ENCODE measurements at places on chromosomes 11 and 22. TPM values are rescaled to one million over a fixed set of nuclear protein-coding genes. Genes with fewer than 3 reads are reported as not detected.

GRCh38 chr22:37098976-37099591, 10.4 kb downstream of the TMPRSS6 start:
- peak; percentile 22 for DNase-seq

The PAMR1 gene
- total RNA-seq, result not detected

The TRIM44 gene
- total RNA-seq, result 27.3 TPM

The CBX7 gene
- total RNA-seq, result 35.7 TPM

The OSBP gene
- 37.2 TPM for total RNA-seq

The C11orf52 gene
- not detected for total RNA-seq

DNA sequence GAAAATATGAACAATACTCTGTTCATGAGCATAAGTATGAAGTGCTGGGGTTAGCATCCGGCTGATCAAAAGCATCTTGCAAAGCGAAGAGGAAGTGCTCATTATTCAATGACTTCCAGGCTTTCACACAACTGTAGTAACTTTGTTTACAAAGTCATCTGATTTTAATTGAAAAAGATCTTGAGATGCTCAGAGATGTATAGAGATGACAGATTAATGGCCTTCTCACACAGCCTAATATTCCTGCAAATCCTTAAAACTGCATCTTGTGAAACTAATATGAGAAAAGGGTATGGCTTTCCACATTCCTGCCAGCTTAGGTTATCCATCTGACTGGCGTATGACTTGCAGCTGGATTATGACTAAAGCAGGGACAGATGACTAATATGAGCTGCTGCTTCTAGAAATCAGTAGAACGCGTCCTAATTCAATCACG, 125.4 kb downstream of the CASP12 start:
- DNase-seq, result no peak

DNA sequence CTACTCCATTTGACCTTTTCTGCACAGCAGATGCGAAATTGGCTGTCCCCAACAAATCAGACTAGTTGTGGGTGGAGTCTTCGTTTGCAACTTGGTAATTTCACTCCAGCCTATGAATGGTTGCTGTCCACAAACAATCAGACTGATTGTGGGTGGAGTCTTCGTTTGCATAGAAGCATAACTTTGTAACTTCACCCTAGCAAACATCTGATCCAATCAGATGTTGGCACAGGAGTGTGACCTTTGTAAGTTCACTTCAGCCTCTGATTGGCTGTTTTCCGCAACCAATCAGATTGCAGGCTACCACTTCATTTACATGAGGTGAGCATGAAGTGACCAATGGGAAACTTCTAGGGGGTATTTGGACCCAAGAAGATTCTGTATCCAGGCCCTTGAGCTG, 16.3 kb upstream of the CABP2 start:
- no peak for DNase-seq

DNA sequence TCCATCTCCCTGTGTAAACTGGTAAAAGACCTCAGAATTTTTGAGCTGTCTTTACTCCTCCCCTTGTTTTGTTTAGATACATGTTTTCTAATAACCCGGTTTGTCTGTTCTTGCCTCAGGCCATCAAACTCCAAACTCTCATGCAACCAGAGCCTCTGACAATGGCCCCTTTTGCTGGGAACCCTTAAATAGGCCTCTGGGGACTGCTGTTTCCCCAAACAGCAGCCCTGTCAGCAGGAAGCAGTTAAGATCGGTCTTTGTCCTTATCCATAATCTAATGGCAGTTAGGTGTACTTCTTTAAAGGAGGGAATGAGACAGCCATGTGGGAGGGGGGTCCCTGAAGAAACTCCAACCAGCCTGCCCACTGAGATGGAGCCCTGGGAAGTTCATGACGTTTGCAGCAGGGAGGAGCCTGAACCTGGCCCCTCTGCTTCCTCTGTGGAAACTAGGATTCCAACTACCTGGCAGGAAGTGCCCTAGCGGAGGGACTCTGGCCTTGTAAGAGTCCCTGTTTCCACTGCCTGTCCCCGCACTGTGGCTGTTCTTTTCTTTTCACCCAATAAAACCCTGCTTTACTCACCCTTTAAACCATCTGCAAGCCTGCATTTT, 1354.4 kb downstream of the LRRC4C start:
- DNase-seq, result no peak

DNA sequence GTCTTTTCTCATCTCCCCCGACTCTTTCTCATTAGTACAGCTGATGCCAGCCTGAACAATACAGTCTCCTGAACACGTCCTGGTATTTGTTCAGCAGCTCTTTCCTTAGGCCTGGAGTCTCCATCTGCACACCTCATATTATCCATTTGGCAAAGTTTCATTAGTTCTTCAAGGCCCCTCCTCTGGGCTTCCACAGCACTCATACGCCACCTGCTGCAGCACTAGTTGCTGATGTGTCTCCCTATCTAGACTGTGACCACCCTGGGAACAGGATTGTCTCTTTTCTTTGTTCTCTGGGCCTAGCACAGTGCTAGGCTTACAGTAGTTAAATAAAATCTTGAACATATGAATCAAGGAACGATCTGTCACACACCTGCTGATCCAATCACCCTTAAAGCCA, 17.2 kb downstream of the DCHS1 start:
- no peak for DNase-seq

The PLA2G3 gene
- total RNA-seq, result not detected

DNA sequence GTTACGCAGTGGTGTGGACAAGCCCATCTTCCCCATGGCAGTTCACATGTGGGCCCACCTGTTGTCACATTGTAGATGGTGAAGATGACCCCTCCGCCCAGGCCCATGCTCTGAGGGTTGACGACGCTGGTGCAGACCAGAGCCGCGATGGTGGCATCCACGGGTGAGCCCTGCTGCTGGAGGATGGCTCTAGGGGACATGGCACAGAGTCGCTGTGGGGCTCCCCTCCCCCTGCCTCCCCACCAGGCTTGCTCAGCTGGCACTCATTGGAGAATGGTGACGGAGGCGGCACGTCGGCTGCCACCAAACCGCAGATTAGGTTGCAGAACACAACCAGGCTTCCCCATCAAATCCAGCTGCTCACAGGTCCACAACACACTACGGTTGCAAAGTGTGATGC, 11.1 kb downstream of the GGT5 start:
- no peak for DNase-seq

DNA sequence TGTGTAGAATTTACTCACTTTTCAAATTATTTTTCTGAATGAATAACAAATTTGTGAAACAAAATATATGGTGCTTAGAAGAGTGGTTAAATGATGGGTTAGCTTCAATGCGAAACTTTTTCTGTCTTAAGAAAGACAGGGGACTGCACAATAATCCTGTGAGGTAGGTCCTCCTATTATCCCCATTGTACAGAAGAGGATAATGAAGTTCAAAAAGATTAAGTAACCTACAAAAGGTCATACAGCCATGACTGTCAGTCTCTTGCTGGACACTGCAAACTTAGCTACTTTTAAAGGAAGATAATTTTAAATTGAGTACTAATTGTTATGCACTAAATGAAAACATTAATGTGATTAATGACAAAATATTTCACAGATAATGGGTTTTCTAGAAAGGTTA, 5.0 kb downstream of the OOSP3 start:
- DNase-seq, result no peak

The MS4A6A gene
- total RNA-seq, result not detected

The CASP5 gene
- total RNA-seq, result not detected

- DNase-seq, result peak; percentile 15
Observed at GRCh38 chr11:62033191-62034035, 66.0 kb upstream of the FTH1 start.

The POU2AF2 gene
- not detected for total RNA-seq

The ART5 gene
- not detected for total RNA-seq

The SPTY2D1 gene
- total RNA-seq, result 18.7 TPM

GRCh38 chr22:30038219-30038618, 42.0 kb upstream of the HORMAD2 start:
- no peak for DNase-seq

The BATF2 gene
- total RNA-seq, result 0.22 TPM

DNA sequence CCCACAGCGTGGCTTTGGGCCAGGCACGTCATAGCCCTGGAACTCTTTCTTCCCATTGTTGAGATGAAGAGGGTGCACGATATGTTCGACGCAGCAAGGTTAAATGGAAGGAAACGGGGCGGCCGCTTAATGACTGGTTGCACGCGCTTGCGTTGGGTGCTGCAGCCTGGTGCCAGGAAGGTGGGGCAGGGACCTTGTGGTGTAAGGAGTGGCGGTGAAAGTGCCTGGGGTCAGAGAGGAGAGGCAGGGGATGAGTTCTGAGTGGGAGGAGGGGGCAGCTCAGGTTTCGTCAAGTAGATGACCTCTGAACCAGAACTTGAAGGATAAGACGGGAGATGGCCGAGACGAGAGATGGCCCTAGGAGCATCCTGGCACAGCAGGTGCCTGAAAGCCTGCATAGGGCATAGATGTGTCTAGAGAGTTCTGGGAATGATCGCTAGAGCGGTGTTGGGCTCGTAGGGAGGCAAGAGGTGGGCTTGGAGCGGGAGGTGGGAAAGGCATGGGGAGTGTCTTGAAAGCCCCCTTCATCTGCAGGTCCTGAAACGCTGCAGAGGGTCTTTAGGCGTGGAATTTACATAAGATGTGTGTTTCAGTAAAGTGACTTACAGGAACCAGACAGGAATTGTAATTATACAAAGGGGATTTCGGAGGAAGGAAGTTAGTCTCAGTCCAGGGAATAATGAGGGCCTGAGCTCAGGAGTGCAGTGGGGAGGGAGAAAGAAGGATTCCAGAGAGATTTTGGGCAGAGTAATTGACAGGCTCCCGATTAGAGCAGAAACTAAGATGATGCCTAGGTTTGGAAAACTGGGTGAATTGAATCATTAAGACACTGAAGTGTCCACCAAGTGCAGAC, 43.2 kb upstream of the CLDN5 start:
- no peak for DNase-seq

- no peak for DNase-seq
Observed at GRCh38 chr22:39430576-39431150, 26.1 kb upstream of the MGAT3 start.

DNA sequence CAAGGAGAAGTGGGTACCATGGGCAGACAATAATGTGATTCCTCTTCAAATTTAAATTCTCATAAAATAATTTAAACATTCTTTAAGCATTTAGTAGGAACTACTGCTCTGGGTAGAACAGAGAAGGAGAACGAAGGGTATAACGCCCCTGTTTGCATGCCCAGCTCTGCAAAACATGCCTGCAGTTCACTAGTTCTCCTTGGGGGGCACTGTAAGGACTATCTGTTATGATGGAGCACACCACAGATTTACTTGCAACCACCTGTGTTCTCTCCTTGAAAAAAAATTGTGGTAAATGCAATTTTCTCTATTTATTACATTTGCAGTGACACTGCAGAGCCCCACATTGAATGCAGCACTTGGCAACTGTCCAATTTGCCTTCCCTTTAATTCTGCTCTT, 100.3 kb downstream of the GUCY1A2 start:
- DNase-seq, result no peak

DNA sequence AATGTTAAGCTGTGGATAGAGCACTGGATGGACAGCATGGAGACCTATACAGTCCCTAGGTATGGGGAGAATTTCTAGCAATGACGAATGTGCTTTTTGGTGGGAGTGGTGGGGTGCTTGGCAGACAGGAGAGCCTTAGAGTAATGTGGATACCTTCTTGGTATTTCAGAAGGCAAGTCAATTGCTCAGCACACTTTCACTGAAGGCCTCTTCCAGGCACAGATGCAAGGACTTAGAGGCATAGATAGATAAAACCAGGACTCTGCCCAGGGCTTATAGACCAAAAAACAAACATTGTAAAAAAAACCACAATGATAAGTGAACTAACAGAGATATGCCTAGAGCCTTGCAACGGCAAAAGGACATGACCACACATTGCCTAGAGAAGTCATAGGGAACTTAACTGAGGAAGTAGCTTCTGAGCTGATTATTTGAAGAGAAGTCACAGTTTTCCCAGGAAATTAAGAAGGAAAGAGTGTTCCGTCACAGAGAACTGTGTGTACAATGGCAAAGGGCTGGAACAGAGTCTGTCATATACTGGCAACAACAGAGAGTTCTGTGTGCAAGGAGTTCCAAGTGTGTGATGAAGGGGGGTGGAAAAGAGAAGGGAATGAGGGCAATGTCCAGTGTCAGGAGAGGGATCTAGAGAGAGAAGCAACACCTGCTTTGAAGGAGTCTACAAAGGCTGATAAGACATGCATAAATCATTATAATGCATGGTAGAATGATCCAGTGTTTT, 65.9 kb upstream of the PICALM start:
- DNase-seq, result no peak

DNA sequence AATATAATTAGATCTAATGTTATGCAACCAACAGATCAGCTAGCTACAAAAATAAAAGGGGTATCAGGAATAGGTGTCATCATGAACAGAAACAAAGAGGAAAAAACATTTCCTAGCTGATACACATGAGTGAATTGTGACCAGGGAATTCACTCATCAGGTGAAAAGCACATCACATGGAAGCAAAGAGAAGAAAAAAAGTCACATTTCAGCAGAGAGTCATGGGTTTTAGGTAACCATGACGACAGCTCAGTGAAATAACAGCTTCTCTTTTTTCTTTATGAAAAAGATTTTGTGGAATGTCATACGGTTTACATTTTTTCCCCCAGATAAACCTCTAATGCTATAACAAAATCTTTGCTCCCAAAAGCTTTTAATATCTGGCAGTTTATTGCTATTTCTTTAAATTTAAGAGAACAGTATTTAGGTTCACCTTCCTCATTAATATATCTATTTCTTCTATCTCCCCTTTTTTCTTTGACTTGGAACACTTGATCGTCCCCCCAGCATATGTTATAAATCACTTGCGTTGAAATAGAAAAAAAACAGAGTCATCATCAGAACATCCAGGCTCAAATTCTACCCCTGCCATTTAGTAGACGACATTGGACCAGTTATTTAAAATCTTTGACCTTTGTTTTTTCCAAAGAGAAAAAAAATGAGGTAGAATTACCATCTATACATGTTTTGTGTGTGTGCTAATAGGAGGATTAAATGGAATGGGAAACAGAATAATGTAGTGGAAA, 5.3 kb downstream of the TYR start:
- DNase-seq, result no peak

The DEFB108B gene
- total RNA-seq, result not detected

GRCh38 chr11:67700548-67701262, 26.3 kb upstream of the ALDH3B2 start:
- DNase-seq, result no peak

DNA sequence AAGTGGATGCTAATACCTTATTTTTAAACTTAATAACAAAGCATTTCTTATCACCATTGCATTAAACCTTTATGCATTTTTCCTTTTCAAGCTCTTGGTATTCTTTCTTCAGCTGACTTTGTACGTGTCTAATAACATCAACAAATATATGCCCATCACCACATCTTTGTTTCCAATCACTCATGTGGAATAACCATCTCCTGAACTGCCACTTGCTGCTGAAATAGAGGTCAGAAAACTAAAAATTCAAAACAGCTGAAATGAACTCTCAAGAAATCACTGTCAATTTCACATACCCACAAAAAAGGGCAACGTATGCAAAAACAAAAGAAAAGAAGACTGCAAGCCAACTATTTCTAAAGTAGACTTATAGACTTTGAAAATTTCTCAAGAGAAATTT, 7.4 kb downstream of the MSANTD4 start:
- DNase-seq, result no peak

- DNase-seq, result no peak
Observed at GRCh38 chr11:47867823-47868222, 19.7 kb upstream of the NUP160 start.

The XNDC1N gene
- 13.2 TPM for total RNA-seq

GRCh38 chr11:61959678-61960077, 7.8 kb downstream of the FTH1 start:
- DNase-seq, result peak; percentile 6

The TMPRSS13 gene
- total RNA-seq, result 2.0 TPM

All from activated CD4-positive, alpha-beta memory T cell treated with anti-CD3 and anti-CD28 coated beads for 36 hours (primary cell).